ENCODE measurements at places on chromosomes 16 and 17.

- DNase-seq = peak; percentile 75
Measured at GRCh38 chr17:1577583-1578013, 15.0 kb upstream of the PITPNA start.

DNA sequence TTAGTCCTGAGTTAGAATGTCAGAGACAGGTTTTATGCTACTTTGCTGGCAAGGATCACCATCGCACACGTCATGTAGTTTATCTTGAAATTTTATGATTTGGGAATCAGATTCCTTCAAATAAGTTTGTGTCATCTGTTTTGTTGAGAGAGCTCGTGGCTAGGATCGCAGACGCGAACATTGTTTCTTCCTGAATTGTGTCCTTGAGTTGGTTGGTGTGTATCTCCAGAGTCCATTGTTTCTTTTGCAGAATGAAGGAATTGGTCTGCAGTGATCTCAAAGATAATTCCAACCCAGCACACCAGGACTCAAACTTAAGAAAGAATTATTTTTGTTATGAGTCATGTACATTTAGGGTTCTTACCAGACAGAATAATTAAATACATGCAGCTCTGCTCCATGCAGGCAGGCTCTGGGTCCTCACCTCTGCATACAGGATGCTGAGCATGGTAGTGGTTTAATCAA lies 51.6 kb downstream of the PRKCA start:
- DNase-seq = no peak

GRCh38 chr16:3608069-3608468 lies 3.3 kb downstream of the SLX4 start:
- DNase-seq = no peak

- peak; percentile 68 for DNase-seq
Measured at GRCh38 chr16:30660424-30661261, 2.4 kb downstream of the FBRS start.

- peak; percentile 81 for DNase-seq
Measured at GRCh38 chr16:68365167-68365817, 54.5 kb downstream of the PRMT7 start.

GRCh38 chr16:69107316-69107962 lies 2.0 kb downstream of the HAS3 start:
- DNase-seq = no peak
